ENCODE measurements at places on chromosomes 1 and 21. TPM values are rescaled to one million over a fixed set of nuclear protein-coding genes. Genes with fewer than 3 reads are reported as not detected.

DNA sequence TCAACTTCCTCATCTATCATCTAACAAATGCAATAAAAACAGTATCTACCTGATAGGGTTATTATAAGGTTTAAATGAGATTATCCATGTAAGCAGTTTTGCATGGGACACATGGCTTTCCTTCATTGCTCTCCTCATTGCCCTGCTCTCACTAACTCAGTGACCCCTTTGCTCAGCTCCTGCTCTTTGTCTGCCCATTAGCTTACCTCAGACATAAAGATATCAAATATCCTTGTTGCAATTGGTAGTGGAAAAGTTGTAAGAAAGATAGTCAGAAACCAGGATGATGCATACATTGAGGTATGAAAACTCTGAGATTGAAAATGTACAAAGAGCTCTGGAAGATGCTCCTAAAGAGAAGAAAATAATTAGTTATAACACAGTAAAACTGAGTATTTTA, 89.8 kb downstream of the EVI5 start:
- no peaks in the 10 kb centered on the region for H3K27me3 ChIP-seq
- H3K4me1 ChIP-seq: no peaks in the 10 kb centered on the region
- no peak overlapping the region for H3K27ac ChIP-seq
- DNase-seq: no peak

GRCh38 chr21:33761441-33762036, 119.2 kb downstream of the ITSN1 start:
- peak overlapping the region; percentile 66 for H3K4me3 ChIP-seq
- peak overlapping the region; percentile 98 for H3K27ac ChIP-seq
- peaks cover 47% of the 10 kb centered on the region for H3K4me1 ChIP-seq

The CFAP45 gene
- 0.73 TPM for total RNA-seq

- H3K4me1 ChIP-seq: peaks cover 16% of the 10 kb centered on the region
- DNase-seq: no peak
- H3K27ac ChIP-seq: no peak overlapping the region
- H3K27me3 ChIP-seq: no peaks in the 10 kb centered on the region
- no peak overlapping the region for H3K4me3 ChIP-seq
Observed at GRCh38 chr1:8486047-8486446, 168.1 kb downstream of the SLC45A1 start.

The GALNT2 gene
- total RNA-seq: 223 TPM

- no peaks in the 10 kb centered on the region for H3K4me1 ChIP-seq
- DNase-seq: no peak
- H3K27ac ChIP-seq: no peak overlapping the region
- H3K36me3 ChIP-seq: no peaks in the 10 kb centered on the region
- peaks cover 4% of the 10 kb centered on the region for H3K27me3 ChIP-seq
- no peak overlapping the region for H3K4me3 ChIP-seq
Observed at GRCh38 chr1:90347366-90347765, 352.5 kb downstream of the ZNF326 start.

GRCh38 chr1:199152676-199153075, 513.8 kb downstream of the PTPRC start:
- no peak for DNase-seq
- peaks cover 10% of the 10 kb centered on the region for H3K4me1 ChIP-seq
- no peak overlapping the region for H3K4me3 ChIP-seq
- H3K36me3 ChIP-seq: no peaks in the 10 kb centered on the region
- no peaks in the 10 kb centered on the region for H3K27me3 ChIP-seq
- no peak overlapping the region for H3K27ac ChIP-seq

GRCh38 chr21:33069994-33070743, at the start of gene OLIG1:
Gene OLIG1, plus strand, starts transcription at chr21:33070141. Its CDS starts 106 bp downstream, at chr21:33070247.
- H3K27ac ChIP-seq: no peak within 1 kb of the TSS
- peak within 1 kb of the TSS; percentile 60 for H3K4me3 ChIP-seq
- H3K36me3 ChIP-seq: peaks cover 3% of the 10 kb centered on the region
- peaks cover 14% of the 10 kb centered on the region for H3K4me1 ChIP-seq
- no peak for DNase-seq

DNA sequence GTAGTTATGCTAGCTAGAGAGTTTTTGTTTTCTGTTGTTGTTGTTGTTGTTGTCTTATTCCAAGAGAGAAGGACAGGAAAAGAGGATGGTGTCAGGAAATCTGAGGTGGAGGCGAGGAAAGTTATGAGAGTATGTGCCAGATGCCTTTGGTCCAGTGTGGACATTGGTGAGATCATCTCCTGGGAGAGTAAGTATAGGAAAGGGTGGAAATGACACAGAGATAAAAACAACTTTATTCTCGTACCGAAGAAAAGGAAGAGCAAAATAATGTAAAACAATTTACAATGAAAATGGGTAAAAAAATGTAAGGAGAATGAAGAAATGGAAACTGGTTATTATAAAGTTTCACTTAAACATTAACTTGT, 97.4 kb upstream of the ADGRL2 start:
- H3K4me1 ChIP-seq: peaks cover 52% of the 10 kb centered on the region
- no peaks in the 10 kb centered on the region for H3K27me3 ChIP-seq

DNA sequence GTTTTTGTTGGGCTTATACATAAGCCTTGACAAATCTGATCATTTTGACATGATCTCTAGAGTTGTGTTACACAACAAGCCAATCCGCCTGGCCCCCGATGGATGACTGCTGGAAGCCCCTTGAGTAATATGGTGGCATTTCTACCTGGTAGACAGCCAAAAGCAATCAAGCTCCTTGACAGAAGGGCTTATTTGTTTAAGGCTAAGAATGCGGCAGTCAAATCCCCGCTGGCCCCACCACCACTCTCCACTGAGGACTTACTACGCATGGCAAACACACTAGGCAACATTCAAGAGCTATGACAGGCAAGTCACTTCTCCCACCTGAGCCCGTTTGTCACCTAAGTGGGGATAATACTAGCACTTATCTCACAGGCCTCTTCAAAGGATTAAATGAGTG, 33.4 kb upstream of the C1orf198 start:
- H3K36me3 ChIP-seq: peaks cover 10% of the 10 kb centered on the region
- DNase-seq: no peak
- peaks cover 52% of the 10 kb centered on the region for H3K4me1 ChIP-seq
- H3K4me3 ChIP-seq: no peak overlapping the region
- H3K27ac ChIP-seq: peak overlapping the region; percentile 32

The ZFP69 gene
- 4.5 TPM for total RNA-seq

- H3K27ac ChIP-seq: no peak overlapping the region
- peaks cover 5% of the 10 kb centered on the region for H3K4me1 ChIP-seq
- DNase-seq: no peak
Observed at GRCh38 chr1:3082571-3083516, 13.8 kb downstream of the PRDM16 start.

GRCh38 chr1:47809301-47810084, 187.7 kb downstream of the TRABD2B start:
- peaks cover 30% of the 10 kb centered on the region for H3K4me1 ChIP-seq
- H3K4me3 ChIP-seq: no peak overlapping the region
- DNase-seq: no peak
- no peaks in the 10 kb centered on the region for H3K36me3 ChIP-seq
- H3K27me3 ChIP-seq: peaks cover 2% of the 10 kb centered on the region
- no peak overlapping the region for H3K27ac ChIP-seq

Data from chondrocyte (in vitro differentiated cells).